ENCODE measurements at places on chromosomes 13 and 19.
A peak's percentile ranks its signal among the peaks of the same experiment; 100 is the strongest.

DNA sequence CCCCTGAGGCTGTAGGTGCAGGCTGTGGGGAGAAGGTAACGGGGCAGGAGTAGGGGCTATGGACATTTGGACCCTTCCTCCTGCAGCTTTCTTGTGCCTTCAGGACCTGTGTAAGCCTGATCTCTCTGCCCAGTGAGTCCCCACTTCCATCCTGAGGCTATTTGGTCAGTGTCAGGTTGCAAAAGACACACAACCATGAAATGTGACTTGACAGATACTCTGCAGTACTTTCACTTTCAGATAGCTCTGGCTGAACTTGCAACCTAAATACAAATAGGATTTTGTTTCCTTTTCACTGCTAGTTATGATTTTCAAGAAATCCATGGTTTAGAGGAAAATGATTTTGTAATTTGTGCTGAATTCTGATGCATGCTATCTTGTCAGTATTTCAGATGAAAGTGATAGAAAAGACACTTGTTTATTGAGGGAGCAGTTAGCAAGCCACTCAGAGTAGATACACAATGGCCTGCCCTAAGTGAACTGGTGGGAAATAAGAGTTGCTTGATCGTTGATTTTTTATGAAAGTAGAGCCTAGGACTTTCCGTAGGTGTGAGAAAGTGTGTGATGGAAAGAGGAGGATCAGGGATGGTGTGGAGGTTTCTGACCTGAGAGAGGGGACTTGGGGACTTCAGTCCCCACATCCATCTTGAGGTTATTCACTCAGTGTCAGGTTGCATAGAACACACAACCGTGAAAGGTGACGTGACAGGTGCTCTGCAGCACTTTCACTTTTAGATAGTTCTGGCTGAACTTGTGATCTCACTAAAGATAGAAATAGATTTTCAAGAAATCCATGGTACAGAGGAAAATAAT lies 18.1 kb upstream of the EID2 start:
- DNase-seq, result no peak

- DNase-seq, result no peak
Measured at GRCh38 chr13:30708541-30708940, 26.8 kb upstream of the ALOX5AP start.

DNA sequence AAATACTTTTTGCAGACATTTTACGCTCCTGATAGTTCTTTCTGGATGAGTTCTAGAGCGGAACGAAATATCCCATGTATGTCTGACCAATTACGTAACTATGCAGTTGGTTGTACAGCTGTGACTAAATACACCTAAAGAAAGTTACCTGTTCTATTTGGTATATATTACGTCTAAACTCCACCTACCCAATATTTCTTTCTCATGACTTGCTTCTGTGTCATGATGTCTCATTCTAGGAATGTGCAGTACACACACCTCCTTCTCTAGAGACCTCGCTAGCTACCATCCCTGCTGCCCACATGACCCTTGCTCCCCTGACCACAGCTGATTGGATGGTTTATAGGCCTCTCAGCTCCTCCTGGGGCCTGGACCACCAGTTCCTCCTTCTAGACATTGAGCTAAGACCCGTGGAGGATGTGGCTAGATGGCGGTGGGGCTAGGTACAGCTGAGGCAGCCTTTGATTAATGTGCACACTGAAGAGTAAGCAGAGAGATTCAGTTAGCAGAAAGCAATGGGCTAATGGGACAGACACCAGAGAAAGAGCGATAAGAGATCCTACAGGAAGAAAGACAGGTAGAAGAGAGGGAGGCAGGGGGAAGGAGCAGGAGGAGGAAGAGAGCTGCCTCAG lies 422.1 kb downstream of the COG6 start:
- DNase-seq, result no peak

DNA sequence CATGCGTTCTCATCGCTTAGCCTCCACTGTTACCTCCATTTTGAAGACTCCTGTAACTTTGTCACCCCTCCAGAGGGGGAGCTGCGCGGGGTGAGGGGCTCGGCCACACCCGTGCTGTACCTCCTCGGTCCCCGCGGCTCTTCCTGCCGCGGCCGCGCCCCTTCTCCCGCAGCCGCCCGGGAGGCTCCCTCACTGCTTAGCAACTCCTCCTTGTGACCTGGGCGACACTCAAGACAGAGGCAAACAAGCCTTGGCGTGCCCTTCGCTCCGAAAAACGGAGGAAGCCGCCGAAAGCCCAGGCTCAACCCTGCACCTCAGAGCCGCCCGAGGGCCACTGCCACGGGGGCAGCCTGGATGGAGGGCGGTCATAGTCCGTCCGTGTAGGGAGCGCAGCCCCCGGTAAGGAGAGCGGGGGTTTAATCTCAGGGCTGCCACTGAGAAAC lies 494.3 kb downstream of the FOXO1 start:
- no peak for DNase-seq

DNA sequence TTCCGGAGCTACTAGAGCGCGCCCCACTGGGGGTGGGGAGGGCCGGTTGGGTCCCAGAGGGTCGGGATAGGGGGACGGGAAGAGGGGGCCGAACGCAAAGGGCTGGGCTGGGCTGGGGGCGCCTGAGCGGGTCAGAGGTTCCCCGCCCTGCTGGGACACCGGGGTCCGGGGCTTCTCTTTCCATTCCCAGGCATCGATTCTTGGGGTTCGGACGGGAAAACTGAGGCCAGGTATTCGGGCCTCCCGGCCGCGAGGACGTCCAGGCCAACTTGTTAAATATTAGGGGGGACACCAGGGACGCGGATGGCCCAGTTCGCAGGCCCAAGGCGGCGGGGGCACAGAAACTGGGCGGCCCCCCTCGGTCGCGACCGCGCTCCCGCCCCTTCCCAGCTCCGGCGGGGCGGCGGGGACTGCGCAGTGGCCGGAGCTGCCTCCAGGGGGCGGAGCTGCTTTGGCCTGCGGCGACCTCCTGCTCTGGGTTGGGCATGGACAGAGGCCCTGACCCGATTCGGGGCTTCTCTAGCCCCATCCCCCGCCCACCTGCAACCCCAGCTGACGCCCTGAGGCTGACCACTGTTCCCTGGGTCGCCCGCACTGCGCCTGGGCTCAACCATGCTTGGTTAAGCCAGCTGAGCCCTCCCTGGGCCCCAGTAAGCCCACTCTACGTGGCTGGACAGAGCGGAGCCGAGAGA lies 1.2 kb upstream of the KLF16 start:
- no peak for DNase-seq

DNA sequence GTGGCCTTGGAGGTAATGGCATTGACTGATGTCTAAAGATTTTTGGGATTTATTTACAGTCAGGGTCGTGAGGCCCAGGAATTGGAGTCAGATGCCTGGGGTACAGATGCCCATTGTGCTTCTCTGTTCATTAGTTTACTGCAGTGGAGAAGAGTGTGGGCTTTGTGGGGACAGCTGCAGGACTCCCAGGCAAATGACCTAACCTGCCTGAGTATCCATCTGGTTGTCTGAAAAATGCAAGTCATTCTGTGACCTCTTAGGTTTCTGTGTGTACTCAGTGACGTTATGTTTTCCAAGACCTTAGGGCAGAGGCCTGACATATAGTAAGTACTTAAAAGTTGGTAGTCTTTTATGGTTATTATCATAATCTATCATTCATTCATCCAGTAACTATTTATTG lies 60.5 kb downstream of the SPATA13 start:
- no peak for DNase-seq

- DNase-seq, result no peak
Measured at GRCh38 chr19:50722201-50723013, 757 bp upstream of the CLEC11A start.

DNA sequence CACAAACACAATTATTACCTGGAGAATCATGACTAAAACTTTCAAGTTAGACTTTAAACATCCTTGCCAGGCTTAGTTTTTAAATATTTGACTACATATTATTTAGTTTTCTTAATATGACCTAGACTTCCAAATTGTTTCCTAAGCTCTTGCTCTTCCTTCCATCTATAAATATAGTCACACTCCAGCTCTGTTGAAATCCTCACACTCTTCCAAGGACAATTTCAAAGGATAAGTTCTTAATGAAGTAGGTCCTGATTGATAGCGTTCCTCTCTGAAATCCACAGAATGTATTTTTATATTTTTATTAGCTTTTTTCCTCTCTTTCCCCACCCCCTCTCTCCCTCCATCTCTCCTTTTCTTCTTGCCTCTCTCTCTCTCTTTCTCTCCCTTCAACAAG lies 1074.1 kb upstream of the PCDH20 start:
- DNase-seq, result no peak

GRCh38 chr19:40933025-40933424 lies 51.0 kb upstream of the CYP2A7 start:
- no peak for DNase-seq

GRCh38 chr13:103403148-103403740 lies 337.0 kb upstream of the SLC10A2 start:
- DNase-seq, result no peak

GRCh38 chr13:105952233-105952972 lies 583.1 kb downstream of the EFNB2 start:
- no peak for DNase-seq

DNA sequence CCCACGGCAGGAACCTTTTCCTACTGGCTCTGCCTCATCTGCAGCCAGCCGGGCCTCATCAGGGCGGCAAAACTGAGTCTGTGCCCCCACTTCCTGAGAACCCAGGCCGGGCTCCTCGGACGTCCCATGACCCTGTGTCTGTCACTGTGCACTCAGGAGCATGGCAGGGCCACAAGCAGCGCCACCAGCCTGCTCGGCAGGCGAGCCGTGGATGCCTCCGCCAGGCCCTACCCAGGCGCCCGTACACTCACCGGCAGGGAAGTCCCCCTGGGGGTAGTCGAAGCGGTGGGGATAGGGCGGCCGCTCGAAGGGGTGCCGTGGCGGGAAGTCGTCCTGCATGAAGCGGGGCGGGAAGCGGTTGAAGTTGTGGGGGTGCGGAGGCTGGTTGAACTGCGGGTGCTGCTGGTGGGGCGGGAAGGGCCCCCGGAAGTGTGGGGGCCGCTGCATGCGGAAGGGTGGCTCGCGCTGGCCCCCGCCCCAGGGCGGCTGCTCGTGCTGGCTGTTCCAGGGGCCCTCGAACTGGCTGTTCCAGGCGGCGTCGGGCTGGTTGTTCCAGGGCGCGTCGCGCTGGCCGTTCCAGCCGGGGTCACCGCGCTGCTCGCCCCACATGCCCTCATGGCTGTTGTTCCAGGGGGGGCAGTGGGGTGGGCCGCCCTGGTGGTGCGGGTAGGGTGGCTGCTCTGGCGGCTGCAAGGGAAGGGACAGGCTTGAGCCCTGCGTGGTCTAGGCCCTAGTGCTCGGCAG lies 17.1 kb downstream of the CHERP start:
- DNase-seq, result no peak

DNA sequence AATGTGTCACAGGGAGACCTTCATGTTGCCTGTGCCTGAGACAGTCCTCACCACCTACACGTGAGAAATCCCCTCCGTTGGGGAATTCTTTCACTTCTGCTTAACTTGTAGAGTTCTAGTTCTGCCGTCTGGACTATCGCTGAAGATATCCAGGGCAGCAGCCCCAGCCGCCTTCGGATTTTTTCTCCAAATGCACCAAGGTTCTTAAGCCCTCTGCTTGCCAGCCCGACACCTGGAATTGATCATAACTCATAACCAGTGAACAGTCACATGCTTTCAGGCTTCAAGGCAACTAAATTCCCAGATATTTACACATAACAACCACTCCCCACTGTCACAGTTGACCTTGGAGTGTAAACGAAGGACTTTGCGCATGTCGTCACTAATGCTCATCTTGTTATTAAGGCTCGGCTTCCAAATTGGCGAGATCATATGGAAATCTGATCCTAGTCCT lies 114.4 kb downstream of the RAB20 start:
- no peak for DNase-seq

DNA sequence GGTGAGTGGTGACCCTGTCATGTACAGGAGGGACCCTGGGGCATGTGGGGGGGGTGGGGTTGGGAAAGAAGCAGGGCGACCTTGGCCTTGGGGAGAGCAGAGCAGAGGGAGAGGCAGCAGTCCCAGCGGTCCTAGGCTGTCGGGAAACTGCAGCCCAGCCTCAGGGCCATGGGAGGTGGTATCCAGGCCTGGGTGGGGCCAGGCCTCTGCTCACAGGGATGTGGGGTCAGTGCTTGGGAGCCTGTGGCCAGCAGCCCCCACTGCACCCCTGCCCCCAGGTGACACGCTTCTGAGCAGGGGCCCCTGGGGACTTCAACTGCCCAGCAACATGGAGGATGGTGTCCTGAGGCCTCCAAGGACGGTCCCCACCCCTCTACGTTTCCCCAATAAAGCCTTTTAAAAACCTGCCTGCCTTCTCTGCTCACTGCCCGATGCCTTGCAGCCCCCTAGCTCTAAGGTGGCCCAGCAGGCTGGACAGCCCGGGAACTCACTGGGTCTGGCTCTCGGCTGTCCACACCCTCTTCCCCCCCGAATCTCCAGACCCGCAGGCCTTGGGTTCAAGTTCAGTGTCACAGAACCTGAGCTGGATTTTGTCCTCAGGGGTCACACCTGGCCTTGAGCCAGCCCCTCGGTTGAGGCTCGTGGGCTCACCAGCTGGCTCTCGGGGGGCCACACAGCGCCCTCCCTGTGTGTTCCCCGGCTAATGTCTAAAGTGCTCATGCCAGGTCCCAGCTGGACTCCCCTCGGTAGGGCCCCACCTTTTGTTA lies 6.9 kb downstream of the PNKP start:
- no peak for DNase-seq

- DNase-seq, result peak; percentile 17
Measured at GRCh38 chr19:40974633-40975037, 16.4 kb upstream of the CYP2B6 start.

- DNase-seq, result no peak
Measured at GRCh38 chr13:30745906-30746686, 10.8 kb downstream of the ALOX5AP start.

DNA sequence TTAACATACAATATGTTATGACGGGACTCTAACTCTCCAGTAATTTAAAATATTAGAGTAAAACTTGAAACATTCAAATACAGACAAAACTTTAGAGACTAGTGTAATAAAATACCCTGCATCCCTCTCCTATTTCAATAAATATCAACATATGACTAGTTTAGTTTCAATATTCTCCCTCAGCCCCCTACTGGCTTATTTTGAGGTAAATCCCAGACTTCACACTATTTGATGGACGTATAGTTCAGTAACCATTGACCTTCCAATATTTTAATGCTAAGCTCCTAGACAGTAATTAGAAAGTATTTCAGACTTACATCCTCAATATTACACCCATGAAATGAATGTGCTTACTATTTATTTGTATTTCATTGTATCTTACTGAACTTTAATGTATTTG lies 180.7 kb upstream of the STARD13 start:
- DNase-seq, result no peak

All from NCI-H1105 (cell line).